ENCODE measurements at places on chromosomes 2 and 18.

DNA sequence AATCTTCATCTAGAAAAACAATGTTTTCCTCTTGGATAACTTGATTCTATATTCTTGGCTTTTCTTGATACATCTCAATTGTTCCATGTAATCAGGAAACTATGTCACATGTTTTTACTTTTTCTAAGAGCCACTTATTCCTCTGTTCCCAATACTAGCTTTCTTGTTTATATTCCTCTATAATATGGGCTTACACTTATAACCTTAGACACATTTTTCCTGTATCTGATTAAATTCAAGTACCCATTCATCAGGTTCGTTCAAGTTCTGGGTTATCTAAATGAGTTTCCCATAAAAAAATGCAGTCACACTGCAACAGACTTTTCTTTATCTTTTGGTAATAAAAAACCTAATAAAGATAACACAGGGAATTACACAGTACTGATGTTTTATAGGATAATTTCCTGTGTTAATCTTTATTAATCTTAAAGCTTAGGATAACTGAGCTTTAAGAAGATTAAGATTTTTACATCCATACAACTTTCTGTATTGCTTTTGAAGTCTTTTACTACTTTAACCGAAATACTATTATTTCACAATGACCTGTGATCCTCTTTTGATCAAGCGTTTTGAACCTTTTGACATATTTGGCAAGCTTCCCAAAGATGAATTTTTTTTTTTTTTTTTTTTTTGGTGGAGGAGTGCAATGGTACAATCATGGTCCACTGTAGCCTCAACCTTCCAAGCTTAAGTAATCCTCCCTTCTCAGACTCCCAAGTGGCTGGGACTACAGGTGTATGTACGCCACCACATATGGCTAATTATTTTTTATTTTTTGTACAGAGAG is 44.3 kb upstream of the C2orf66 start:
- no peak for DNase-seq

- no peak for DNase-seq
Measured at GRCh38 chr2:149884871-149885270, 297.3 kb upstream of the MMADHC start.

DNA sequence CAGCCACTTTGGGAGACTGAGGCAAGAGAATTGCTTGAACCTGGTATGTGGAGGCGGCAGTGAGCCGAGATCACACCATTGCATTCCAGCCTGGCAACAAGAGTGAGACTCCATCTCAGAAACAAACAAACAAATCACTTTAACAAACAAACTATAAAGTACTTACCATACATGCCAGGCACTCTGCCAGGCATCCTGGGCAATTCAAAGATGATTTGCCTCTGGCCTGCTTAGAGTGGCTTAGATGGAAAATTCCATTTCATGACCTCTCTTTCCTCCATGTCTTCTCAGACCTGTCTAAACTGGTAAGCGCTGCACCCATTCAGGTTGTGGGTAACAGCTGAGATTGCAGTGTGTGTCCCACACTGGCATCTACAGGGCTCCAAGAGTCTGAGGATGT is 273.2 kb downstream of the BCL2 start:
- DNase-seq = no peak

GRCh38 chr2:237403024-237403882 is 10.7 kb downstream of the COL6A3 start:
- no peak for DNase-seq

DNA sequence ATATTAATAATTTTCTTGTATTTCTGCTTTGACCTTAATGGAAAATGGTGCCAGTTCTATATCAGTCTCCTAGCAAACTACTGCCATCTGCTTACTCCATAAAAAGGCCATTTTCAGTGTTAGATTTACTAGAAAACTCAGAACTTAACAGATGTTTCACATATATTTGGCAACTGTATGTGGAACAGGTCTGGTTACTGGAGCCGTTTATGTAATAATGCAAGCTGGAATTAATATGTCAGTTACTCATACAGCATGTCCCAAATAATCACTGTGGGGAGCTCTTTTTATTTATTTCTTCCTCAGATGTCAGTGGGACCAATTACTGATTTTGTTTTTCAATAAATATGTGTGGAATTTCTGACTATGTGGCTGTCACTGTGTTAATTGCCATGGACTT is 1247.6 kb downstream of the CNTNAP5 start:
- DNase-seq = no peak

- DNase-seq = no peak
Measured at GRCh38 chr2:171404261-171404660, 29.5 kb downstream of the METTL8 start.

DNA sequence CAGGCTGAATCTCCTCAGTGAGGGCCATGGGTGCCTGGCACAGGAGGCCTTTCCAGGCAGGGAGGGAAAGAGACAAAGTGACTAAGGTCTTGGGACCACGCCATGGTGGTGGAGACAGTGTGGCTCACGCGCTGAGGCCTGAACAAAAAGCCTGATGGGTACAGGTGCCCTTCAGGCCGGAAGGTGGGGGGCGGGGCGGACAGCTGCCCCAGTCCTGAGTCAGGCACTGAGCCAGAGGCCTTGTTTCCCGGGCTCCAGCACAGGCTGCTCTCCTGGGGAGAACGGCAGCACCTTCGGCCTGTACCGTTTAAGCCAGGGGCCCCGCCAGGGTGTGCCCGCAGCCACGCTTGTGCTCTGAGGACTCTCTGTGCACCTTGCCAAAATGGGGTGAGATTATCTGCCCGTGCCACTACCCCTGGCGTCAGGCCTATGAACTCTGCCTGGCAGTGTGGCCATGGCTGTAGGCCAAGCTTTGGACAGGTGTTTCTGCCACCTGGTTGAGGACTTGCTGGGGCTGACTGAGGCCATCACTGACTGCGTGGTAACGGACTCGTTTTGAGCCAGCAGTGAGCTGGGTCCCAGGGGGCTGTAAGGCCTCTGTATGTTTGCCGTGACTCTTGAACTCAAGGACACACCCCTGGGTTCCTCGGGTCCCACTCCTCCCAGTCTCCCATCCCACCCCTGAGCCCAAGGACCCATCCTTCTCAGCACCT is 31.7 kb upstream of the DNMT3A start:
- DNase-seq = no peak

GRCh38 chr18:57727952-57728807 is 74.9 kb downstream of the ATP8B1 start:
- DNase-seq = no peak

GRCh38 chr2:117859924-117860647 is 45.6 kb downstream of the DDX18 start:
- DNase-seq = no peak
